ENCODE measurements at places on chromosomes 1 and 21. TPM values are rescaled to one million over a fixed set of nuclear protein-coding genes. Genes with fewer than 3 reads are reported as not detected.

- no peak for DNase-seq
Measured at GRCh38 chr1:2215909-2216766, 12.0 kb upstream of the SKI start.

- DNase-seq, result no peak
Measured at GRCh38 chr1:44239331-44239960, 26.2 kb downstream of the DMAP1 start.

GRCh38 chr1:78303620-78304019 is 187.2 kb upstream of the PTGFR start:
- no peak for DNase-seq

DNA sequence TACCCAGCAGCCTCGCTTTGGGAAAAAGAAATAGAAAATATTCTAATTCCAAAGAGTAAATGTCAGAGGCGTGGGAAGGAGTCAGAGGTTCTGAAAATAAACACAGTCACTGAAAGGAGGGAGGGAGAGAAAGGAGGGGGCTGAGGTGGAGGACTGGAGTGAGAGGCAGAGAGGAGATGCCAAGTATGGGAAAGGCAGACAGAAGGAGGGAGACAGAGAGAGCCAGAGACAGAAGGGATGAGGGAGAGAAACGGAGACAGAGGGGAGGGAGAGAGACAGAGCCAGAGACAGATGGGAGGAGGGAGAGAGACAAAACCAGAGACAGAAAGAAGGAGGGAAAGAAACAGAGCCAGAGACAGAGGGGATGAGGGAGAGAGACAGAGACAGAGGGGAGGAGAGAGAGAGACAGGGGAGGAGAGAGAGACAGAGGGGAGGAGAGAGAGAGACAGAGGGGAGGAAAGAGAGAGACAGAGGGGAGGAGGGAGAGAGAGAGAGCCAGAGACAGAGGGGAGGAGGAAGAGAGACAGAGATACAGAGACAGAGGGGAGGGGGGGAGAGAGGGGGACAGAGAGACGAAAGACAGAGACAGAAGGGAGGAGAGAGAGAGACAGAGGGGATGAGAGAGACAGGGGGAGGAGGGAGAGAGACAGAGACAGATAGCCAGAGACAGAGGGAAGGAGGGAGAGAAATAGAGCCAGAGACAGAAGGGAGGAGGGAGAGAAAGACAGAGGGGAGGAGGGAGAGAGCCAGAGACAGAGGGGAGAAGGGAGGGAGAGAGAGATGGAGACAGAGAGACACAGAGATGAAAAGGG is 525.5 kb downstream of the MATN1 start:
- DNase-seq, result no peak

DNA sequence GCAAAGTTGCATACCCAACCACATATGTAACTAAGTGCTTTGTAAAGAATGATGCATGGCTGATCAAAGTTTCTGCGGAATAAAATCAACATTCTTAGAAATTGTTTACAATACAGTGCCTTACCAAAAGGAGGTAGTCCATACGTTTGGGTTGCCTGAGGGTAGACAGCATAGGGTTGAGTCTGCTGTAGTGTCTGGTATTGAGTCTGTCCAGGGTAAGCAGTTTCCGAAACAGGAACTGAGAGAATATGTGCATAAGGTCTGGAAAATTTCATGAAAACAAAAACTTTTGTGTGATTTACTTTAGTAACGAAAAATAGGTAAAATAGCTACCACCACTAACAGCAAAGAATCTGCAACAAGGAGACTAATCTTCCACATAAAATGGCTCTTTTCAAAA is 53.0 kb downstream of the EYA3 start:
- DNase-seq, result no peak

- no peak for DNase-seq
Measured at GRCh38 chr1:67578397-67579020, 106.5 kb upstream of the GADD45A start.

- no peak for DNase-seq
Measured at GRCh38 chr1:112905395-112906149, 50.4 kb downstream of the SLC16A1 start.

GRCh38 chr1:174769961-174770549 is 229.7 kb upstream of the CACYBP start:
- DNase-seq, result no peak

DNA sequence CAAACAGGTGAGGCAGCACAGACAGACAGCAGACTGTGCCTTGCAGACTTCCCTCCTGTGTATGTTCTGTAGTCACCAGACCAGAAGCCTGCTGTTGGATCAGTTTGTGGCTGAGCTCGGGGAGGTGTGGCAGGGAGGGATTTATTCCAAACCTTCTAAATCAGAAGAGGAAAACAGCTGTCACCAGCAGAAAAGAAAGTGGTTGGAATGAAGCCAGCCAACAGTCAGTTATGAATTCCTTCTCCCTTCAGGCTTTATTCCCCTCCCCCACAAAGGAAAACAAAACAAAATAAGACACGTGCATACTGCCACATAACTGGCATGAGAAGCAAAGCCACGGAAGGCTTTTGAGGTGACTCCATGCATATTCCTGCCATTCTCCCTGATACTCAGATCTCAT is 19.0 kb upstream of the PIGV start:
- DNase-seq, result no peak

- no peak for DNase-seq
Measured at GRCh38 chr1:3320246-3321152, 134.0 kb upstream of the ARHGEF16 start.

GRCh38 chr1:245288796-245289195 is 134.0 kb downstream of the KIF26B start:
- DNase-seq, result no peak

- no peak for DNase-seq
Measured at GRCh38 chr1:36349839-36350238, 26.4 kb upstream of the EVA1B start.

DNA sequence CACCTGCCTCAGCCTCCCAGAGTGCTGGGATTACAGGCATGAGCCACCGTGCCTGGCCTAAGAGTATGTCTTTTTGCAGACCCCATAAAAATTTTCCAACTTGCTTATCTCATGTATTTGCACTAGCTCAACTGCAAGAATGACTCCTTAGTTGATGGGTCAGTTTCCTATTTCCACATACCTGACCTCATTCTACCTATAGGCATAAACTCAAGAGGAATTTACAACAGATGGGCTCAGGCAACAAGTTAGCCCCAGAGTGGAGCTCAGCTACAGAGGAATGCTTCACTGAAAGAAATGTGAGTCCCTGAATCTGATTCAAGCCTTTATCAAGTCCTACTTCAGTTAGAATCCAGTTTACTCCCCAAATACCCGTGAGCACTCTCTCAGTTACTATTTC is 5.3 kb upstream of the SLC37A1 start:
- no peak for DNase-seq

PYHIN1 gene
- total RNA-seq, result not detected

JAM2 gene
- total RNA-seq, result 4.8 TPM

ZSWIM5 gene
- total RNA-seq, result 2.0 TPM

GJA9 gene
- not detected for total RNA-seq

HSPG2 gene
- total RNA-seq, result 221 TPM

OXCT2 gene
- 0.22 TPM for total RNA-seq

SUSD4 gene
- 0.49 TPM for total RNA-seq

TNFRSF14 gene
- total RNA-seq, result 1.2 TPM
